ENCODE measurements at places on chromosomes 2 and 18.

GRCh38 chr2:172829229-172829628, 93.6 kb downstream of the RAPGEF4 start:
- no peak for DNase-seq

GRCh38 chr2:39659765-39660611, 5.7 kb upstream of the TMEM178A start:
- DNase-seq: no peak

DNA sequence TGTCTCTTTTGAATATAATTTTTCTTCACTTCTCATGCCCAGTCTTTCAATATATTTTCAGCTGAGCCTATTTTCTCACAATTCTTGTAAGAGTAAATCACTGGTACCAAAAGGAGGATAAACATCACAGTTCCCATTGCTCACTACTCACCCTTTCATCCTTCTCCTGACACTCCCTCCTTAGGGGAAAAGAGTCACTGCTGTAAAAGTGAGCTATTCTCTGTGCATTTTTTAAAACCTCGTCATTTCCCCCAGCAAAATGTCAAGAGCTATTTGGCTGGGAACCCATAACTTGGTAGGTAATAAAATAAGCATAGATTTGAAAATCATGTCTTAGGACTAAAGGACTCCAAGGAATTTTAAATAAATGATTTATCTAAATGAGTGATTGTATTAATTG, 340.1 kb upstream of the GYPC start:
- DNase-seq: no peak

DNA sequence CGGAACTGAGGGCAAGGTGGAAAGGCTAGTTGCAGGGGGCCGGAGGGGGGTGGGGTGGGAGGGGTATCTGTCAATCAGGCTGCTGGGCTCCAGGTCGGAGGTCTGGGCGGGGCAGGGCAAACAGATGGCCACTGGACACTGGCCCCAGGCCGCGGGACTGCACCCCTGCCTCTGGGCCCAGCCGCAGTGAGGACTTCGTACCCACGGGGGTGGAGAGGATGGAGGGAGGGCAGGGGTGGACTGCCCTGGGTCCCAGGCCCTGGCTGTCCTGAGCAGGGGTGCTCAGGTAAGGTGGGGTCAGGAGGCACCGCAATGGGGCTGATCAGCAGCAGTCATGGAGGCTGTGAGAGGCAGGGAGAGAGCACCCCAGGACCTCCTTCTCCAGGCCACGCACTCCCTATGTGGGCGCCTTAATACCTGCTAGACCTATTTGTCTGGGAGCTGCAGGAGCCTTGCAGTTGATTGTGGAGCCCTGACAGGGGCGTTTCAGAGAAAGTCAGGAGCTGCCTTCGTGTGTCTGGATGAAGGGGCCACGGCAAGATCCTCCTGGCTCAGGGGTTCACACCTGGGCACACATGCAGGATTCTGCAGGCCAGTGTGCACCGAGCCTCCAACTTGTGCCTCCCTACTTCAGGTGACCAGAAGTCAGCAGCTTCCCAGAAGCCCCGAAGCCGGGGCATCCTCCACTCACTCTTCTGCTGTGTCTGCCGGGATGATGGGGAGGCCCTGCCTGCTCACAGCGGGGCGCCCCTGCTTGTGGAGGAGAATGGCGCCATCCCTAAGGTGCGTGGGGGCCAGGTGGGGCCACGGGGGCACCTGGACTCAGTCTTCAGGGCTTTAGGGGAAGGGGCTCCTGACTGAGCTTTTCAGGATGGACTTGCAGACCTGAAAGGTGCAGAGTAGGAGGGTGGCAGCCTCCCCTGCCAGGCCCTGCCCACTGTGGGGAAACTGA, 1.5 kb downstream of the CTDSP1 start:
- no peak for DNase-seq

GRCh38 chr2:188601391-188601790, 309.7 kb downstream of the GULP1 start:
- no peak for DNase-seq

DNA sequence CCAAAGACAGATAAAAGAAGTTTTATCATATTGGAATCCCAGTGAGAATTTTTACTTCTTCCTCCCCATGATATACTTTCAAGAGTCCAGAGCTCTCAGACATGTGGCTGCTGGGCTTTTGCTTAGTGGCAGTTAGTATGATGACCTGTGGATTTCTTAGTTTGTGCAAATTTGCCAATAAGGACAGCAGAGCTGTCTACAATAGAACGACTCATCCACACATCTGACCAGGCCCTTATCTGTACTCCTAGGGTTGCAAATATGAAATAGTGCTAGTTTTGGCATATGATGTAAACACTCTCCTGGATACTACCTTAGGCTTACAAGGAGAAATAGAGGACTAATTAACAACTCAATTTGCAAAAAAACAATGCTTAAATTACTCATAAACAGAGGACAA, 758.4 kb upstream of the TMEFF2 start:
- DNase-seq: no peak
